ENCODE measurements at places on chromosomes 7 and 10.
A peak's percentile ranks its signal among the peaks of the same experiment; 100 is the strongest.

GRCh38 chr10:19634163-19634562 is 182.1 kb upstream of the PLXDC2 start:
- DNase-seq: no peak

DNA sequence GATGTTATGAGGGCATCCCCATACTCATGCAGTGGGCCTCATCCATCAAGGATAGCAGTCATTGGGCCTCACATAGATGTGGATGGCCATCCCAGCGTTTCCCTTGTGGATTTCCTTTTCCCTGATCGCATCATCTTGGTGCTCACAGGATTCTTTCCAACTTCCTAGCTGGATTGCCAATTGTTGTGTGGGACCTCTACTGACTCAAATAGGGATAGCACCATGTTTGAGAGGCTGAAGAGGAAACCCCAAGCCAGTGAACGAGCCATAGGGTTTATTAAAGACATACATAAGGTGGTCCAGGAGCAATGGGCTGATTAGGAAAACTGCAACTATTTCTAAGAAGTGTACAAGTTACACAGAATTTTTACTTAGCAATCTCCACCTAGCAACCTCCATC is 21.8 kb downstream of the ASZ1 start:
- DNase-seq: no peak

GRCh38 chr7:147044941-147045340 is 928.3 kb downstream of the CNTNAP2 start:
- DNase-seq: no peak

DNA sequence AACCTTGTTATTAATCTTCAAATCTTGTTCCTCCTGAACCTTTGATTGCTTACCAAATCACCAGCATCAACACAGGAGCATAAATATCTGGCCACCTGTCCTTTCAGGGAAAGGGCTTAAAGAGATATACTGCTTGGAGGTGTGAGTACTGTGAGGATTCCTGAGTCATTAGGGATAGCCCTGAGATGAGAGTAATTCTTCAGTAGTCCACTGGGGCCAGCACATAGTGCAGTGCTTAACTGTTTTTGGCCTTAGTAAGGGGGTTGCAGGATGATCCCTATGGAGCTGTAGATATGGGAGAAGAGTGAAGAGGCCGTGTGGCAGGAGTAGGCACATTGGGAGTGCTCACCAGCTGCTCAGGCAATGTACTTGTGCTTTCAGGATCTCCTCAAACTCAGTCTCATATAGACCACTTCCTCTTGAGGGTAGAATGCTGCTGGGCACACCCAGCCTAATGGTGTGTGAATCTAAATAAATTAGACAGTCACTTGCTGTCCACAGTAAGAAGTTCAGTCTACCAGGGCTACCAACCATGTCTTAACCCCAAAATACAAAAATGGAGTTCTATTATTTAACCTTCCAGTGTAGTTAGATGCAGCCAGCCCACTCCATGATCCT is 26.5 kb upstream of the GPR141 start:
- no peak for DNase-seq

- DNase-seq: no peak
Measured at GRCh38 chr10:44564790-44565189, 179.9 kb upstream of the CXCL12 start.

- no peak for DNase-seq
Measured at GRCh38 chr10:88996927-88997326, 6.3 kb downstream of the FAS start.

- DNase-seq: no peak
Measured at GRCh38 chr7:129702316-129702715, 90.8 kb downstream of the NRF1 start.

DNA sequence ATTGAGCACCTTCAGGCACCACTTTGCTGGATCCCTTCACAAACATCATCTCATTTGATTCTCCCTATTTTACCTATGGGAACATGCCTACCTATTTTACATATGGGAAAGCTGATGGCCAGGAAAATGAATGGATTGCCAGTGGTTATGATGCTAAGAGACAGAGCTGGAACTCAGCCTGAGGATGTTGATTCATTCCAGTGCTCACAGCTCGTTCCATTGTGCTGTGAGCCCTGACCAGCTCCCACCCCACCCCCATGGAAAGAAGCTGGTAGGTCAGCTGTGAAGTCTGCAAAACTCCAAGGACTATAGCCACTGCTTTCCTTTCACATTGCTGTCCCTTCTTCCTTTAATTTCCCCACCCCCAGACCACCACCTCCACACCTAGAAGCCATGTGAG is 9.6 kb downstream of the UBTD1 start:
- DNase-seq: no peak

GRCh38 chr10:113612154-113612553 is 51.7 kb downstream of the NRAP start:
- peak; percentile 43 for DNase-seq

- no peak for DNase-seq
Measured at GRCh38 chr7:5012985-5013384, 32.7 kb upstream of the RBAK start.

GRCh38 chr10:42428534-42428933 is 209.8 kb downstream of the ZNF33B start:
- no peak for DNase-seq

- no peak for DNase-seq
Measured at GRCh38 chr10:112896273-112896672, 53.8 kb upstream of the TCF7L2 start.

- peak; percentile 19 for DNase-seq
Measured at GRCh38 chr7:135510592-135511183, 786 bp upstream of the CNOT4 start.

GRCh38 chr7:112462236-112462635 is 12.0 kb downstream of the IFRD1 start:
- DNase-seq: peak; percentile 24

DNA sequence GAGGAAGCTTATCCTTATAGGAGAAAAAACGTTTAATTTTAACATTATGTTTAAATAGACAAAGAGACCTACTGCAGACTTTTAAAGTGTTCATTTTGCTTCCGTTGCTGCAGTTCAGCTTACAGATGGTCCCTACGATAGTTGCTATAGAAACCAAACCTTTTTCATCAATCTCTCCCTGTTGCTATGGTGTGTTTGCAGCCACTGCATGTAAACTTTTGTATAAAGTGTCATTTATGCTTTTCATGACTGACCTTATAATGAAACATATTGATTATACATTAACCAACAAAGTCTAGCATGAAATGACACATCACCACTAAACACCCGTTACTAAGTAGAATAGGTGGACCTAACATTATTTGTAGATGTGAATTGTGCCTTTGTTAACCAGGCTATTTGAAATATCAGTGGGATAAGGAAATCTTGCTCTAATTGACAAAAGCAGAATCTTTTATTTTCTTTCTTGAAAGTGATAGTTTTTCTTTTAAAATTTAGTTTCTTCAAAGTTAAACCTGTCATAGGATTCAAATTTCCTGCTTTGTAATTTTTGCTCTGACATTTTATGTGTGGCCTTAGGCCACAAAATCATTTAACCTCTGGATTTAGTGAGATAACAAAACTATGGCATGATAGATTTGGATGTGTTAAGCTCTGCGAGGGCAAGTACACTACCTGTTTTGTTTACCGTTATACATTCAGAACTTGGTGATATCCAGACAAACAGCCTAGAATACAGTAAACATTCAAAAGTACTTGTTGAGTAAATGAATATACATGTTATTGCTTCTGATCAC is 64.0 kb downstream of the CACNB2 start:
- no peak for DNase-seq

DNA sequence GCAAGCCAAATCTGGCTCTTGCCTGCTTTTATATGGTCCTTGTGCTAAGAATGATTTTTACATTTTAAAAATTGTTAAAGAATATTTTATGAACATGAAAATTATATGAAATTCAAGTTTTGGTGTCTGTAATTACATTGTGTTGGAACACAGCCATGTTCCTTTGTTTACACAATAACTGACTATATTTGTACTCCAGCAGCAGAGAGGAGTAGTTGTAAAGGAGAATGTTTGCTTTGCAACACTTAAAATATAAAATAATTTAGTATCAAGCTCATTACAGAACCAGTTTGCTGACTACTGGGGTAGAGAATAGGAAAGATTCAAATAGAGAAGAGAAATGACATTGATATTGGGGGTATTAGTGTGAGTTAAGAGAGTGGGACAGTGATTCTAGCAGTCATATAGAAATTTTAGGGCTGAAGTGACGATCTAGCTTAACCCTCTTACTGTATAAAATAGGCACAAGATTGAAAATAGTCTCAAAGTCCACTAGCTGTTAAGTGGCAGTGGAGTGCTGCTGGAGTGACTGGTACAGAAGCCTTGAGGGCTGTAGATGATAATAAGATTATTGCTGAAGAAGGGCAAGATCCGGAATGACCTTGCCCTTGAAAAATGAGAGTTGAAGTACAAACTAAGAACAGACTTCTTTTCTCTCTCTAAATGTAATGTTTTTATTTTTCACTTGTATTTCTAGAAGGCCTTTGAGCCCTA is 28.2 kb downstream of the SGPL1 start:
- DNase-seq: no peak

GRCh38 chr7:28083164-28083997 is 97.2 kb downstream of the JAZF1 start:
- DNase-seq: no peak

- DNase-seq: no peak
Measured at GRCh38 chr7:137684776-137685175, 162.0 kb downstream of the DGKI start.

DNA sequence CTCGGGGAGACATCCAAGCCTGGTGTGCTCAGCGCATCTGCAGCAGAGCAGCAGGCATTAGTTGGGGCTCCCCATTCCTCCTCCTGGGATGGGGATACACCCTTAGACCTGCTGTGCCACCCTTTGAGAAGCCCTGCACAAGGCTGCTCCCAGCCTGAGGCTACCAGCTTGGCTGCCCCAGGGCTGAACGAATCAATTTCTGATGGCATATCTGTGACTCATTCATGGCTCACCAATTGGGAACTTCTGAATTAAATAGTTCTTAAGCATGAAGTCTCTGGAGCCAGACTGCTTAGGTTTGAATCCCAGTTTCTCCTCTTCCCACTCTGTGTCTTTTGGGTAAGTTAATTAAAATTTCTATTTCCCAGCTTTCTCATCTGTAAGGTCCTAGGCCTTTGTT is 16.3 kb upstream of the GLI3 start:
- DNase-seq: no peak

DNA sequence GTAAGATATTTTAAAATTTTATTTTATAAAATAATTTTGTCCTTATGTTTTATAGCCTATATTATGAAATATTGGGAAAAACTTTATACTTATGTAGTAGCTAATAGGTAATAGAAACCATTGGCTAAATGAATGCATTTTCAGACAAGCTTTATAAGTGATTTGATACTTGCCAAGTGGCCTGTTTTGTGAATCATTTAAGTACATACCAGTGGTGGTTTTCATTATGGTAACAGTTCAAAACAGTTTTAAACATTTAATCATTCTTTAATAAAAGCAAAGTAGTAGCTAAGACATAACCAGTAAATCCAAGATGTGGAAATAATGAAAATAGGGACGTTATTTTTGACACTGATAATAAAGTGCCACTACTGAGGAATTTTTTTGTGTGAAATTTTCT is 182.2 kb downstream of the PHF14 start:
- DNase-seq: no peak

DNA sequence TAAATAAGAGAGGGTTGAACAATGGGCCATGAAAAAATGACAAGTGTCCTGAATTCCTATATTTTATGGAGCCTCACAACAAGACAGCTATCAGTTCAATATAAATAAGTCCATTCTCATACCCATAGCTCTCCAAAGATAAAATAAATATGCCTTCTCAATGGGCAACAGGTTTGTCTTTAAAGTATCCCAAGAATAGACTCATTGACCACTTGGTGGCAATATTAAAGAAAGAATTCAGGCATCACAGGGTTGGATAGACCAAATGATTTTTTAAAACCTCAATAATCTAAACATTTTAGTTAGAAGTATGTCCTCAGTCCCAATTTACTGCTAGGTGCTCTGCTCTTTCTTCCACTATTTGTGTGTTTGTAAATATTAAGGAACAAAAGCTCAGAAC is 165.1 kb upstream of the WNT16 start:
- no peak for DNase-seq

DNA sequence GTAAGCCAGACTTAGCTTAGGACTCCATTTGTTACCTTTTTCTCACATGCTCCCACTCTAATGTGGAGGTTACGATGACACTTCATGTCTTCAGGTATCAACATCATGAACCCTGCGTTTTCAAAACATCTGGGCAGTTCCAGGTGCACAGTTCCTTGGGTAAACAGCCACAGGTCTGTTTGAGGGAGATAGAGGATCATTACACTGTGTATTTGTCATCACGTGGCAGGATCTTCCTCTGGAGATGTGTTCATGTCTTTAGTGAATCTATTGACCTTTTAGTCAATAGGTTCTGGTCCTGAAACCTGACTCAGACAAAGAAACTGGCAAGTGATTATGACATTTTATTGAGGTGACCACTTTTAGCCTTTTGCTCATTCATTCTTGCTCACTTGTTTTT is 145.5 kb downstream of the ANKRD7 start:
- no peak for DNase-seq

DNA sequence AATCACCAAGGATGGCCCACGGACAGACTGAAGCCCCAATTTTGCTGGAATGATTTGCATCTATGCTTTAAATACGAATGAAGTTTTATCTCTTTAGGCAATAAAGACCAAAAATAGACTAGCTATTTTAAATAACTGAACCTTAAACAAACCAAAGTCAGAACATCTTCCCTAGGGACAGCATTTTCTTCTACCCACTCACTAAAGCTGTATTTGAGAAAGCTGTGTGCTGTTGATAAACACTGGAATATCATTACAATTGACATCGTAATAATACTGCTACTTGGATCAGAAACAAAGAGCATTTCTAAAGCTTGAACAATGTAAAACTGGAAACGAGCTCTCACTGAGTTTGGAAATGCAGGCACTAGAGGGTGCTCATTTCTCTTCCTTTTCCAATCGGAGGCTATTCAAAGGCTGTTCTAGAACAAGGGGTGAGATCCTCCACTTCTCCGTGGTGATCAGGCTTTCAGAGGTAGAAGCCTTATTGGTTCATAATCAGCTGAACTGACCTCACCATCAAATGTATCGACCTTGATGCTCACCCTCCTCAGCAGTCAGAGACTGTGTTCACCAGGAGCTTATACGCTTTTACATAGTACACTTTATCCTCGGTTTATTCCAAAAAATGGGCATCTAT is 225.3 kb upstream of the PRSS1 start:
- no peak for DNase-seq

- DNase-seq: no peak
Measured at GRCh38 chr7:51270965-51271364, 45.6 kb downstream of the COBL start.

DNA sequence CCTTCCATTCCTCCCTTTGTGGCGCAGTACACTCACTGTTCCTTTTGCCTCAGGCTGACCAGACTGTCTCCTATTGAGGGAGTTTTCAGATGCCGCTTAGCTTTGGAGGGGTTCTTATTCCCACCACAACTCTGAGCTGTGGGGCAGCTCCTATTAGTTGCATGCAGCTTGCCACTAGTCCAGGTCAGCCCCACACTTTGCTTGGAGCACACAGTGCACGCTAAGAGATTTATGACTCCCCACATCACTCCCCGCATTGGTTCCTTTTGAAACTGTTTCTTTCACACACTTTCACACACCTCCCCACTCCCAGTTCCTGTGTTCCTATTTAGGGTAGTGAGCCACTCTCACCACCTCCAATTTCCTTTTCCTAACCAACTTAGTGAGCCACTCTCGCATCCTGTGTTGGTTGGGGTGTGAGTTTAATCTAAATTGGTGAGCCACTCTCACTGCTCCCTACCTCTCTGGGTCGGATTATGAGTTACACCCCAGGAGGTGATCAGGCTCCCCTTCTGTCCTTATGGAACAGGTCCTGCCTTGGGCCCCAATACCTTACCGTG is 10.4 kb upstream of the ZNF485 start:
- no peak for DNase-seq

- peak; percentile 13 for DNase-seq
Measured at GRCh38 chr10:7792541-7792940, 4.6 kb downstream of the ATP5F1C start.

GRCh38 chr10:29181936-29182335 is 106.9 kb upstream of the LYZL1 start:
- DNase-seq: no peak

Data from hippocampal formation (tissue), 2 donors.